Sigmoid colon (tissue), 7 donors: ENCODE measurements at places on chromosomes 2 and 18.
A peak's percentile ranks its signal among the peaks of the same experiment; 100 is the strongest.

DNA sequence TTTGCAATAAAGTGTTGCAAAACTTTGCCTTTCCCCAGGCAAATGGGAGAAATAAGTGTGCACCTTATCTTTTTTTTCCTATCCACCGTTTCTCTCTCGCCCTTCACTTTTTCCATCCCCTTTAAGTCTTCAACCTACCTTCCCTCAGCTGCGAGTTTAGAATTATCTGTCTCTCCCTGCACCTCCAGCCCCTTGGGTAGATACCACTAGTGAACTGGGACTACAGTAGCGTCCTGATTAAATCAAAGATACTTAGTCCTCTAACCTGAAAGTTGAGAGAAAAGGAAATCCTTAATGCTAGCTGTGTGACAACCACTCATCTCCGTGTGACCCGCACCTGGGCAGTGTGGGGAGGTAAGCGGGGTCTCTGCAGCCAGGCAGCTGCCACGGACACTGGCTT is 16.1 kb upstream of the PPP4R1 start:
- no peak for DNase-seq

- DNase-seq = no peak
Measured at GRCh38 chr2:191384829-191385228, 139.6 kb downstream of the MYO1B start.

- no peak for DNase-seq
Measured at GRCh38 chr2:113039158-113039557, 13.5 kb downstream of the IL36B start.

GRCh38 chr18:11035814-11036495 is 113.4 kb downstream of the PIEZO2 start:
- DNase-seq = no peak

GRCh38 chr2:174066871-174067270 is 101.7 kb upstream of the SP3 start:
- no peak for DNase-seq

GRCh38 chr2:204260162-204260877 is 285.0 kb upstream of the PARD3B start:
- peak; percentile 84 for DNase-seq

GRCh38 chr2:121095257-121096080 is 189.5 kb downstream of the TFCP2L1 start:
- peak; percentile 69 for DNase-seq

DNA sequence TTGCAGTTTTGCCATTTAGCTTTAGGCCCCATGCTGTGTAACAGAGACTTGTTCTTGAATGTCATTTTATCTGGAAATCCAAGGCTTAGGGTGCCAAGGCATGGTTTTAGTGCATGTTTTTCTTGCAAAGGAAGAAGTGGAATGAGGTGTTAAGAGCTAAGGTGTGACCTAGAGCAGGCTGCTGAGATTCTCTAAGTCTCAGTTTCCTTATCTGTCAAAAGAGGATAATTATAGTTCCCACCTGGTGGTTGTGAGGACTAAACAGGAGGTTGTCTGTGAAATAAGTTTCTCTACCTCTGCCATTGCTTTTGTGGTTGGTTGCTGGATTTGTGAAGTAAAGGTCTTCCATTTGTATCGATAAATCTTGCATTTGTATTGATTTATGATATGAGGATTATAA is 82.0 kb downstream of the TANC1 start:
- DNase-seq = no peak

- no peak for DNase-seq
Measured at GRCh38 chr2:193199322-193199721, 1004.6 kb upstream of the TMEFF2 start.

- no peak for DNase-seq
Measured at GRCh38 chr2:68796295-68796905, 61.8 kb downstream of the ARHGAP25 start.

- DNase-seq = no peak
Measured at GRCh38 chr2:197208841-197209240, 101.7 kb downstream of the ANKRD44 start.

- DNase-seq = peak; percentile 75
Measured at GRCh38 chr18:44840058-44840790, 159.5 kb downstream of the SETBP1 start.

GRCh38 chr2:69306822-69307578 is 80.0 kb downstream of the GFPT1 start:
- DNase-seq = peak; percentile 93

DNA sequence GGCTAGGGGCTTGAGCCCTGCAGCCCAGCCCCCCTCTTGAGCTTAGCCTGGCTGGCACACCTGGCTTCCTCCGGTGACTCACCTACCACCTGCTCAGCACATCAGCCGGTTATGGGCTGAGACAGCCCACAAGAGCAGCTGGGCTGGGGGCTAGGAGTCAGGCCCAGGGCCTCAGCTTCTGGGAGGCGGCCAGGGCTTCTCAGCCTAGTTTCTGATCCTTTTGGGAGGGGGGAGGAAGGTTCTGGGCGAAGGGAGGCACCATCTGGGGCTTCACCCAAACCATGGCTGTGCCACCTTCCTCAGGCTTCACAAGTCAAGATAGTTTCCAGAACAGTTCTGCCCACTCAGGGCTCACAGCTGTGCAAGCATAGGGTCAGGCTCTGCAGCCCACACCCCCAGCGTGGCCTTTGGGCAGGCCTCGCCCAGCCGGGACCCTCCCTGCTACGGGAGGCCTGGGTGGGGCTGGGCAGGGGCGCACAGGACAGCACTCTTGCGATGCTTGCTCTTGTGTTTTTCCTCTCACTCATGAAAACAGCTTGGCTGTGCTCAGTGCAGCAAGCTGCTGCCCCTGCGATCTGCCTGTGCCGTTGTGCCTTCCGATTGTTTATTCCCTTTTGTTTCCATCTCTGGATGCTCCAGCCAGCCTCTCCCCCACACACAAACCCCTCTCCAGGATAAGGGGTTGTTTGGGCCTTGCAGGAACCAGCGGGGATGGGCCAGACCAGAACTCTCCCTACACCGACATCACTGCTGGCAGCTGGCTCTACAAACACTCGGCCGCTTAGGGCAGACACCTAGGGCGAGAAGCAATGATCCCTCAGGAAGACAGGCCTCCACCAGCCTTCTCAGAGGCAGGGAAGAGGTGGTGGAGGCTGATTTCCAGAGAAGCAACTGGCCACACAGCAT is 26.1 kb upstream of the SEMA4C start:
- DNase-seq = no peak

DNA sequence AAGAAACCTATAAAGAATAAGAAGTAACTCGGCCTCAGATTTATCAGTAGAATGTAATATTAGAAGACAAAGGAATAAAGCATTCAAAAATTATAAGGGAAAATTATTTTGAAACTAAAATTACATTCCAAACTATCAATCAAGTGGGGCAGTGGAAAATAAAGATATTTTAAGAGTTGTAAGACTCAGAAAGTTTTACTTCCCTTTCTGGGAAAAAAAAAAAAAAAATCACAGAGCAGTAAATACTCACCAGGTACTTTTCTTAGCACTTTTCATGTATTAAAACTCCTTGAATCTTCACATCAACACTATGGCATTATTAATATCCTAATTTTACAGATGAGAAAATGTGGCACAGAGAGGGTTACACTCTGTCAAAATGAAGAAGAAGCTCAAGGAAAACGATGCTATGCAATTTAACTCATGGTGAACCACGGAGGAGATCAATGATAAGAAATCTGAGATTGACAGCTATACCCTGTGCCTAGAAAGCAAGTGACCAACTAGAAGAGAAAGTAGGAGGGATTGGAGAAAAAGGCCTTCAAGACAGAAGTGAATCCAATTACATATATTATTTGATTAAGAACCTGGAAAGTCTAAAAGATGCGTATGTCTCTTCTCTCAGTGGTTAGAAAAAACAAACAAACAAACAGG is 238.9 kb upstream of the ID2 start:
- no peak for DNase-seq

DNA sequence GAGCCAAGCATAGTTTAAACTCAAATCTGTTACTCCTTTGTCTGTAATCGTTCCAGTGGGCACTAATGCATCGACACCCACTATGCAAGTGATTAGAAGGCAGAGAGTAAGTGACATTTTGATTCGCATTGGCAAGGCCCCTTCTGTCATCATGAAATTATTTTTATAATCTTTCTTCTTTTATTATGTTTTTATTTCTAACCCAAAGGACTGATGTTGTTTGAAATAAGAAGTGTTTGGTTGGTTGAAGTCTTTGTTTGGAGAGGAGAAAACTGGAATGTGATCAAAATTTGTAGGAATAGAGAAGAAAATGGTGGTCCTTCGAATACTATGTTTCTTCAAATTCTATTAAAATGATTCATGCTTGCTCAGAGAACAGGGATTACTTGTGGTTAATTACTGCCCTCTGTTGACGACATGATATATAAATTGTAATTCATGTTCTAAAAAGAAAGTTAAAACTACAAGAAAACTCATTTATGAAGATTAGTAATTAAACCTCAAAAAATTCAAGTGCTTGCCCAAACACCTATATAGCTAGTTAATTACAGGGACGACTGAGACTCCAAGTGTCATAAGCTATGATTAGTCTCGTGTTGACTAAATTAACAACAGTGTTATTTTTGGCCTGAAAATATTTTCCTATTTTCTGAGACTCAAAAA is 26.4 kb upstream of the TFPI start:
- DNase-seq = no peak

DNA sequence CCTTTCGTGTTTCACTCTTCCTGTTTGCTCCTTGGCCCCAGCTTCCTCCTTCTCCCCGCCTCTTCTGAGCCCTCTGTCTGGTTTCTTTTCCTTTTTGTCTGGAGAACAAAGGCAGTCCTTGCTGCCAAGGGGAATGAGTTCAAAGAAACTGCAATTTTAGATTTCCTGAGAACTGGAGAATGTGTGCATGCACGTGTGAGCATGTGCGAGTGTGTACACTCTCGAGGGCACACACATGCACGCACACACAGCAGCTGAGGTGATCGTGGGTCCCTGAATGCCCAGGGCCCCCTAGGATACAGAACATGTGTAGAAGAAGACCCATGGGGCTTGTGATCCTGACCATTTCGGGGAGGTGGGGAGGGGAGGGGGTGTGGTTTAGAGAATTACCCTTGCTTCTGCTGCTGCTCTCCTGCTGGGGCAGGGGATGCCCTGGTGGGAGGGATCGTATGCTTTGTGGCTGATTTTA is 151.8 kb downstream of the DYSF start:
- peak; percentile 37 for DNase-seq

GRCh38 chr2:165281387-165281786 is 42.2 kb downstream of the SCN2A start:
- no peak for DNase-seq

DNA sequence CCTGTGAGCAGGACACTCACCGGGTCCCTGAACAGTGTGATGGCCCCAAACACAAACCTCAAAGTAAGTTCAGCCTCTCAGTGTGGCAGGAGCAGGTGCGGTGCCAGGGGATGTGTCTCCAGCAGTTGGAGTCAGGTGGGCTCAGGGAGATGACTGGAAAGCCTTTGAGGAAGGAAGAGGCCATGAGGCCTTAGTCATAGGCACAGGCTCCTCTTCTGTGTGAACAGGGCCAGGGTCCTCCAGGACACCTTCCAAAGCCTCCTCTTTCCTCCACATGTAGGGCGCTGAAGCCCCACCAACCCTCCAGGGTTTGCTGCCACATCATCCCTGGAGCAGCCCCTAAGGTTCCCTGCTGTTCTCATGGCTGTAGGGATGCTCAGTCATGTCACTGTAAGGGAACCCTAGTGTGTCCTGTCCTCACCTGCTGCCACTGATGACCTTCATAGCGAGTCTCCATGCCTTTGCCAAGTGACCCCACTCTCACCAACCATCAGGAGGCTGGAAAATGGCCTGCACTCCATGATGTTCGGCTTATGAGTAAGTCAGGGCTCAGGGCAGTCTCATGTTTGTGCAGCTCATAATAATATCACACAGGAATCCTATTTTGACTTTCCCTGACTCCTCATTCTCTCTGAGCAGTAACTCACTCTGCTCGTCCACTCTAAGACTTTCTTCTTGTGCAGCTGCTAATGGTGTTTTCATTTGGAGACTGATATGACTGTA is 1152.9 kb downstream of the RPIA start:
- no peak for DNase-seq

GRCh38 chr2:58055033-58055786 is 8.6 kb downstream of the VRK2 start:
- no peak for DNase-seq

DNA sequence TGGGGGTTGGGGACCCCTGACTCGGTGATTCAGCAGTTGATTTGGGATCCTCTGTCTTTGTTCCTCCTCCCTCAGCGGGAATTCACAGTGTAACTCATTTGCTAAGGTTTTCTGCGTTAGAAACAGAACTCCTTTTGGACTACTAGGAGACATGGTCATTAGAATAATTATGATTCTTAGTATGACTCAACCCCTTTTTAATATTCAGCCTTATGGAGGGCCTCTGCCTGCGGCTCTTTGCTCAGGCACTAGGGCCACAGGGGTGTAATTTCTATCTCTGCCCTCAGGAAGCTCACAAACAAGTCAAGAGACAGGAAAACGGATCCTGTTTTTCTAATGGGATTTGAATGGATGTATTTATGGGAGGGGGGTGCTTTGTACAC is 117.4 kb downstream of the SPTBN1 start:
- DNase-seq = no peak

DNA sequence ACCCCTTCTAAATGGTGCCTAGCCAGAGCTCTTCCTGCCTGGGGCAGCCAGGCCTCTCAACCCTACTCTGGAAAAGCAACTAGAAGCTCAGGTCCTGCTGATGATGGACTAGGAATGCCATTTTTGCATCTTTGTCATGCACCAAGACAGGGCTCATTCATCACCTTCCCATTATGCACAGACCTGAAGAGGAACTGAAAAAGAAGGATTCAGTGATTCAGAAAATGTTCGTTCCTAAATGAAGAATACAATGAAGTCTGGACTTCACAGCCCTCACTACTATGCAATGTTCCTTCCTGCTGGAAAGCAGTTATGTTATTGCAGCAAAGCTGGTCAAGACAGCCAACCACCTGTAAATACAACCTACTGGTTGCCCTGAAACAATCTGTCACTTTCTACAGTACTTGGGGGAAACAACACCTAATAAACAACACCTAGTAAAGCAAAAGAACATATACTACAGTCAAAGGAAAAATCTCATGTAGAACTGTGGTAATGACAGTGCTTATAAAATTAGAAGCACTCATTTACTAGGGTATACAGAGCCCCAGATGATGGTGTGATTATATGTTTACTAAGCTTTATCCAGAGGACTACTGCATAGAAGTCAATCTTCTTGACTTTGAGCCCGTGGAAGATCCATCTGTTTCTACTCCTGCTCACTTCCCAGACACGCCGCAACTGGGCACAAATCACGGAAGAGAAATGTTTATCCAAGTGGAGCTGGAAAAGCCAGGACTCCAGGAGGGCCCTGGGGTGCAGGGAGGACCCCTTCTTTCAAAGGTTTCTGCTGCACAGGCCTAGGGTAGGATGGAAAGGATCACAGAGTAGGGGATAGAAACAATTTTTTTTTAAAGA is 103.1 kb upstream of the THOC1 start:
- no peak for DNase-seq
